A549 (cell line): ENCODE measurements at places on chromosomes 13 and 19.

GRCh38 chr13:44125943-44126469 lies 246.3 kb downstream of the LACC1 start:
- no peak for DNase-seq

DNA sequence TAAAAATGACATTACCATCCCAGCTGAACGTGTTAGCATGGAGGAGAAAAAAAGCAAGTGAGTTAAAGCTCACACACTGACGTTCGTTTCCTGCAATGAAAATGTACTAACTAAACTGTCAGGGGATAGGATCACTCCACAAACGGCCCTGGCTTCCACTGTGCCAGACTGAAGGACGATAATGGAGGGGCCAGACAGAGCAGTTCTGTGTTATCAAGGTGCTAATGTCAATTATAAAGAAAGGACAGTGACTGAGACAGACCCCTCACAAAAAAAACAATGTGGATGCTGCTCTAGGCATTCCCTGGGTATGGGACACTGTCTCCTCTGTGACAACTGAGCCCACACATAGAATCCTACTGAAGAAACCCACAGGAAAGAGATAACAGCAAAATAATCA lies 43.7 kb upstream of the SLC15A1 start:
- no peak for DNase-seq

- DNase-seq, result no peak
Measured at GRCh38 chr13:73958657-73959397, 175.4 kb downstream of the KLF12 start.

- DNase-seq, result no peak
Measured at GRCh38 chr19:58578012-58578925, 5.1 kb upstream of the MZF1 start.

DNA sequence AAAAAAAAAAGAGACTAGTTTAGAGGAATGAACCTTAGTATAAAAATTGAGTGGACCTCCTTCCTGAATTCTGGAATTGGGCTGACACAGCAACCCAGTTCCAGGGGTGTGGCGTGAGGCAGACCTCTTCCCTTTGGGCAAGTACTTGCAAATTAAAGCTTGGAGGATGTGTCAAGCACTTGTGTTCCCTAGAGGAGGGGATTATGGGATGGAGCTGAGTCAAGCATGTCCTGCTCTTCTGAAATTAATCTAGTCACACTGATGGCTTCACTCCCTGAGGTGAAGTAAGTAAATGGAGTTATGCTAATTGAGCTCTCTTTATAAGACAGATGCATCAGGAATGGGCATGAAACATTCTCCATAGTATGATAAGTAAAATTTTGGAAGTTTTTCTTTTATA lies 107.7 kb upstream of the HTR2A start:
- no peak for DNase-seq

DNA sequence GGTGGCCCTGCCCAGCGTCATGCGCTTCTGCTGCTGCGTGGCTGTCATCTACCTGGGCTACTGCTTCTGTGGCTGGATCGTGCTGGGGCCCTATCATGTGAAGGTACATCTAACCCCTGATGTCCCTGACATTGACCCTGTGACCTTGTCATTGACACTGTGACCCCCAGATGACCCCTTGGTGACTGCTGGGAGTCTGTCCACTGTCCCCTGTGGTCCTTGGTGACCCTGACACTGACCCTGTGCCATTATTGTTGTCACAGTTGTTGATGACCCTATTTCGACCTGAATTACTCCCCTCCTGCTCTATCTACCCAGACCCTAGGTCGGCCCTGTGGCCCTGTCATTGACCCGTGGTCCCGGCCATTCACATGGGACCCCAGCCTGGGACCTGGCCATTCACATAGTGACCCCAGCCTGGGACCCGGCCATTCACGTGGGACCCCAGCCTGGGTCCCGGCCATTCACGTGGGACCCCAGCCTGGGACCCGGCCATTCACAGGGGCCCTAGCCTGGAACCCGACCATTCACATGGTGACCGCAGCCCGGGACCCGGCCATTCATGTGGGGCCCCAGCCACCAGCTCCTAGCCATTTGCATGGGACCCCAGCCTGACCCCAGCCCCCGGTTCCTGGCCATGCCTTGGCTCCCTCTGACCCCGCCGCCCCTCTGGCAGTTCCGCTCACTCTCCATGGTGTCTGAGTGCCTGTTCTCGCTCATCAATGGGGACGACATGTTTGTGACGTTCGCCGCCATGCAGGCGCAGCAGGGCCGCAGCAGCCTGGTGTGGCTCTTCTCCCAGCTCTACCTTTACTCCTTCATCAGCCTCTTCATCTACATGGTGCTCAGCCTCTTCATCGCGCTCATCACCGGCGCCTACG lies 5.7 kb upstream of the PNPLA6 start:
- DNase-seq, result no peak

- DNase-seq, result no peak
Measured at GRCh38 chr13:111470933-111471332, 150.5 kb downstream of the TEX29 start.

DNA sequence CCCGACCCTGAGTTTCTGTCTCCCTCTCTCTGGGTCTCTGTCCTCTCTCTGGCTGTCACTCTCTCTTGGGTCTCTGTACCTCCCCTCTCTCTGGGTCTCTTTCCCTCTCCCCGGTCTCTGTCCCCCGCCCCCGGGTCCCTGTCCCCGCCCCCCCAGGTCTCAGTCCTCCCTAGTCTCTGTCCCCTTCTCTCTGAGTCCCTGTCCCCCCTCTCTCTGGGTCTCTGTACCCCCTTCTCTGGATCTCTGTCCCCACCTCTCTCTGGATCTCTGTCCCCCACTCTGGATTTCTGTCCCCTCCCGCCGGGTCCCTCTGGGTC lies 2.3 kb upstream of the FTL start:
- no peak for DNase-seq

- DNase-seq, result no peak
Measured at GRCh38 chr19:33394006-33394722, 20.7 kb downstream of the CEBPG start.

DNA sequence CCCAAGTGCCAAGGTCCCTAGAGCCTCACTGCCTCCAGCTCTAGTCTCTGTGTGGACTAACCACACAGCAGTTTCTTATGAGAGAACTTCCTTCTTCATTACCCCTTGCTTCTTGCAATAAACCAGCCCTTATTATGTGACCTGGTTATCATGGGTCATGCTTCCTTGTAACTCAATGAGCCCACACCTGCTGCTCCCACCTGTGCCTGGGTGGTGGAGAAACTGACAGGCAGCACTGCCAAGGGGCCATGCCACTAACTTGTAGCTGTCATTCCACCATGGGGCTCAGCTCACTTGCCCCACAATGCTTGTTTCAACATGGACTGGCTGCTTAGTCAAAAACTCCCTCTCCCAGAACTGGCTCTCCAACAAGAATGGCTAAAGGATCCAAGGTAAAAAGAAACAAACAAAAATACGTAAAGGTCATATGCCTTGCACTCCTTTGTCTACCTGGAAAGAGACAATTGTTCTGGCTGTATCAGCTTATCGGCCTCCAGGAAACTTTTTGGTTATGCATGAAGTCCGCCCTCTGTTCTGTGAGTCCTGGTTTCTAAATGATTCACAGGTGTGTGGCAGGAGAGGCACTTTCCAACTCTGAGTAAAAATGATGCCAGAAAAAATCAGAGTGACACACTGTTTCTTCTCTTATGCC lies 446.4 kb downstream of the COG6 start:
- no peak for DNase-seq

- DNase-seq, result no peak
Measured at GRCh38 chr13:77375560-77376108, 48.7 kb upstream of the MYCBP2 start.

GRCh38 chr19:38512277-38512676 lies 78.8 kb downstream of the RYR1 start:
- no peak for DNase-seq

GRCh38 chr19:32866061-32866460 lies 3.5 kb downstream of the SLC7A9 start:
- no peak for DNase-seq

GRCh38 chr19:8209462-8210378 lies 550 bp downstream of the CERS4 start:
- peak; percentile 31 for DNase-seq

GRCh38 chr19:13060233-13060963 lies 42.3 kb downstream of the LYL1 start:
- DNase-seq, result no peak

DNA sequence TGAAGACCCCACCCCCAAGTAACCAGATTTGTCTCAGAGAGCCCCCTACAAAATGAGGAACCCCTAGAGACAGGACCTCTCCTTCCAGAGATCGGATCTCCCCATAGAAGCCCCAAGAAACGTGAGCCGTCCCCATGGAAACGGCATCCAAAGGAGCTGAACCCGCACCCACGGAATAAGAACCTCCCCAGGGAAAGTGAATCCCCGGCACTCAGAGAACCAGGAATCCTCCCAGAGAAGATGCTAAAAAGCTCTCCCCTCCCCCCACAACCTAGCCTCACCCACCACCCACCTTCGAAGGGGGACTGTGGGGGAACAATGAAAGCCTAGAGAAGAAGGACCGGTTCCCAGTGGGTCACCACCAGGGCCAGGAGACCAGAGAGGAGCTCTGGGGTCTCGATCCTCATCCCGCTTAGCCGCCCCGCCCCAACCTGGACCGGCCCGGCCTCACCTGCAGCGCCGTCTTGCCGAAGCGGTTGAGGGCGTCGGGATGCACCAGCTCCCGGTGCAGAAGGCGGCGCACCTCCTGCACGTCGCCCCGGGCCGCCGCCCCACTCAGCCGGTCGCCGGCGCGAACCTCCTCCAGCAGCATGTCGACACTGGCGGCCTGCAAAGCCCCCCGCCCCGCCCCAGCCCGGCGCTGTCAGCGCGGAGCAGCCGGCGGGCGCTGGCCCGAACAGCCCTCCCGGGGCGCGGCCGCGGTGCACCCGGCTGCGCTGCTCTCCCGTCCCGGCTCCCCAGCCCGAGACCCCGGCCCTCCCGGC lies 535 bp downstream of the CDKN2D start:
- peak; percentile 50 for DNase-seq

DNA sequence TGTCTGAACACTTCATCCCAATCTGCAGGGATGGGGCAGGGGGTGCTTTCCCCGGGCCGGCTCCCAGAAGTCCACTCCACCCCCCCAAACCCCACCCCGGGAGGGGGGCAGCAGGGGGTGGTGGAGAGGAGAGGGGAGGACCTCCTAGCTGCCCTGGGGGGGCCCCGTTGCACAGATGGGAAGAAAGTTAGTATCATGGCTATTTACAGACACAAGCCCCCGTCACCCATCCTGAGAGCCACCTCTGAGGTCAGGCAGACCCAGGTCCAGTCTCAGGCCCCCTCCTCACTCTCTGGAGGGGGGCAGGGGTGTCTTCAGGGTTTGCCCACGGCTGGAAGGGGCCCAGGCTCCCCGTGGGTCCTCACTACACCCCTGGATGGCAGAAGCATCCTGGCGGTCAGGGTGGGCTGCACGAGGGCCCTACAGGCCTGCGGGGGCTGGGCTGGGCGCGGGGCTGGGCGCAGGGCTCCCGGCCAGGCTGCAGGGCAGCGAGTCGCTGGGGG lies 5.8 kb upstream of the REXO1 start:
- DNase-seq, result no peak

GRCh38 chr13:62375653-62376052 lies 960.0 kb upstream of the PCDH20 start:
- DNase-seq, result no peak

DNA sequence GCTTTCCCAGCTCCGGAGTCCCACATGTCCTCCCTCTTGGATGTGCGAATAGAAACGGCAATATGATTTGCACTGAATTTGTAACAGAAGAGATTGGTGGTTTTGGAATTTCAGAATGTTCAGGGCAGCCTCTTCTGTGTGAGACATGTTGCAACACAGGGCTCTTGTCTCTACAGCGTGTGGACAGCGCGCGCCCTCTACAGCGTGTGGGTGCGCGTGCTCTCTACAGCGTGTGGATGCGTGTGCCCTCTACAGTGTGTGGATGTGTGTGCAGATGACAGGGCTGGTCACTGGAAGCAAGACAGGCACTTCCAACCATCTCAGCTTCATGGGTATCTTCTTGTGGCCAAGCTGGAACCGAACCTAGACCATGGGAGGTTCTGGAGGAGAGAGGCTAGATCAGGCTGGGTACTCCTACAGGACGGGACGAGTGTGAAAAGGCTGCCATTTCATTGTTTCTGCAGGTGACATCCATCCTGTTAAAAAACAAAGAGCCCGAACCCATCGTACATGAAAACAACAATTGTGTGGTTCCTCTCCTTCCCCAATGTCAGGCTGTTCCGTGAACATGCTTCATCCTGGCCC lies 78.4 kb downstream of the TEX29 start:
- DNase-seq, result no peak
